Mesothelial cell of epicardium (in vitro differentiated cells): ENCODE measurements at places on chromosomes 1 and 21. TPM values are rescaled to one million over a fixed set of nuclear protein-coding genes. Genes with fewer than 3 reads are reported as not detected.

- no peak for DNase-seq
Measured at GRCh38 chr1:5831600-5832335, 160.5 kb downstream of the NPHP4 start.

GRCh38 chr1:239744851-239745250 is 346.8 kb upstream of the FMN2 start:
- no peak for DNase-seq

- no peak for DNase-seq
Measured at GRCh38 chr1:183996396-183996795, 41.1 kb downstream of the COLGALT2 start.

The OR2L8 gene
- not detected in 3 replicates for total RNA-seq

The CRYBG2 gene
- total RNA-seq, result 9.4 to 10.9 TPM (median 10.3 TPM) in 3 replicates

The NBPF11 gene
- 27.3 to 28.2 TPM (median 27.5 TPM) in 3 replicates for total RNA-seq

- no peak for DNase-seq
Measured at GRCh38 chr1:42936309-42937078, 22.2 kb downstream of the SLC2A1 start.

DNA sequence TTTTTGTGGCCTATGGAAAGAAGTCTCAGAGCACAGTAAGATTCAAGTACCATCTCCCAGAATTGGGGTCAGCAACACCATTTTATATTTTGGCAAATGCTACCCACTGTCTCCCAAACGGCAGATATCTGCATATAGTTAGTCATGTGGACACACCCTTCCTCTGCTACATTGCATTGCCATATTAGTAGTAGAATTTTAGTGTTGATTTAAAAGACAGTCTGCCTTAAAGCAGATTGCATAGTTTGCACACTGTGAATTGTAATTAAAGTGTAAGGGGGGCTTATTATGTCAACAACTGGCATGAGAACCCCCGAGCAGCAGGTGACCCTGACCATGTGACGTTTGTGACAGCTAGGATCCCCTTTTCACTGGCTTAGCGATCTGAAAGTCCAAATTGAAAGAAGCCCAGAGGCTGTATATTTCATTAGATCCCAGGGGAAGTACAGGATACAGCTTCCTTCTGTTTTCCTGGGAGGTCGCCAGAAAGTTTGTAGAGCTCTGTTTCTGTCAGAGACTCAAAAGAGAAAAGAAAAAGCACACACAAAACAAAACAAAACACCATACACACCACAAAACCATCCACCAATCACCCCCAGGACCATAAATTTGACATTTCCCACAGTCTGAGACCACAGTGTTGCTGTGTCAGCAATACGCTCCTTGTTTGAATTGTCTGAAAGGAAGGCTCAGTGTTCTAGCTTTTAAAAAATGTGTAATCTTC is 172.4 kb downstream of the NFIA start:
- no peak for DNase-seq
